ENCODE measurements at places on chromosomes 6 and 20. TPM values are rescaled to one million over a fixed set of nuclear protein-coding genes. Genes with fewer than 3 reads are reported as not detected.

GUCA1A gene
- total RNA-seq, result not detected

HSPA12B gene
- not detected for total RNA-seq

COL9A3 gene
- 0.14 TPM for total RNA-seq

PGBD1 gene
- 3.7 TPM for total RNA-seq

MGME1 gene
- 9.9 TPM for total RNA-seq

F13A1 gene
- not detected for total RNA-seq

VGLL2 gene
- total RNA-seq, result not detected

ENPP1 gene
- 0.07 TPM for total RNA-seq

MLIP gene
- 2.8 TPM for total RNA-seq

STX11 gene
- total RNA-seq, result 0.68 TPM

COX4I2 gene
- not detected for total RNA-seq

SLC44A4 gene
- total RNA-seq, result 3.1 TPM

CD40 gene
- total RNA-seq, result 13.8 TPM

DYNLRB1 gene
- 16.1 TPM for total RNA-seq

STMND1 gene
- total RNA-seq, result not detected

ASIP gene
- not detected for total RNA-seq

LY6G5C gene
- total RNA-seq, result not detected

OR2J3 gene
- not detected for total RNA-seq

NMBR gene
- under 0.01 TPM for total RNA-seq

ACAT2 gene
- total RNA-seq, result 20.4 TPM

RGS17 gene
- 1.4 TPM for total RNA-seq

MYH7B gene
- under 0.01 TPM for total RNA-seq

DNAH8 gene
- under 0.01 TPM for total RNA-seq

HLA-DQB1 gene
- not detected for total RNA-seq

KCNK16 gene
- not detected for total RNA-seq

PTCRA gene
- not detected for total RNA-seq

All from nasal cavity respiratory epithelium epithelial cell of viscerocranial mucosa (primary cell).